ENCODE measurements at places on chromosomes 2 and 18. TPM values are rescaled to one million over a fixed set of nuclear protein-coding genes. Genes with fewer than 3 reads are reported as not detected.

The MAP4K3 gene
- 21.3 TPM for total RNA-seq

The GAL3ST2 gene
- 0.22 TPM for total RNA-seq

The TUBA4A gene
- total RNA-seq = 225 TPM

The PKDCC gene
- 21.7 TPM for total RNA-seq

The DNAJC5G gene
- not detected for total RNA-seq

The LRATD1 gene
- 0.17 TPM for total RNA-seq

The PLGLB2 gene
- total RNA-seq = 0.19 TPM

The ACVR1C gene
- total RNA-seq = 0.03 TPM

The FIGN gene
- total RNA-seq = 2.1 TPM

The PCARE gene
- total RNA-seq = not detected

The NT5C1B gene
- not detected for total RNA-seq
